ENCODE measurements at places on chromosomes 5 and 9.
A peak's percentile ranks its signal among the peaks of the same experiment; 100 is the strongest.

- no peak for DNase-seq
Observed at GRCh38 chr5:9045946-9046345, 499.9 kb downstream of the SEMA5A start.

- peak; percentile 19 for DNase-seq
Observed at GRCh38 chr5:100900142-100900795, 2.8 kb downstream of the ST8SIA4 start.

- no peak for DNase-seq
Observed at GRCh38 chr9:130126721-130127433, 45.3 kb upstream of the NCS1 start.

- DNase-seq = no peak
Observed at GRCh38 chr9:77753180-77753579, 105.1 kb upstream of the GNA14 start.

GRCh38 chr5:40401284-40402006, 278.3 kb upstream of the PTGER4 start:
- DNase-seq = no peak

DNA sequence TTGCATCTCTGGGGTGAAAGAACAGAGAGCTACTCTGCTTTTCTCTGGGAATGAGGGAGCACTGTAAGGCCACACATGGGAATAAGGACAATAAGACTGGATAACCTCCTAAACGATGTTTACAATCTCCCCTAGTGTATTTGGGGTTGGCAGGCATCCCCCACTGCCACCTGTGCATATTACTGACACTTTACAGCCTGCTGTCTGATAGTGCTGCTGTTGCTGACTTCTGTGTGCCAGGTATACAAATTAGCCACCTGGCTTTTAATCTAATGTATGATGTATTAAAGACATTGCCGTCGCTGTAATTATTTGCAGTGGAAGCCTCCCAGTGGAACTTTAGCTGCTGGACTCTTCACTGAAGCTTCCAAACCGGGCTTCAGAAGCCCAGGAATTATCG, 4.4 kb upstream of the SHISAL2B start:
- no peak for DNase-seq

DNA sequence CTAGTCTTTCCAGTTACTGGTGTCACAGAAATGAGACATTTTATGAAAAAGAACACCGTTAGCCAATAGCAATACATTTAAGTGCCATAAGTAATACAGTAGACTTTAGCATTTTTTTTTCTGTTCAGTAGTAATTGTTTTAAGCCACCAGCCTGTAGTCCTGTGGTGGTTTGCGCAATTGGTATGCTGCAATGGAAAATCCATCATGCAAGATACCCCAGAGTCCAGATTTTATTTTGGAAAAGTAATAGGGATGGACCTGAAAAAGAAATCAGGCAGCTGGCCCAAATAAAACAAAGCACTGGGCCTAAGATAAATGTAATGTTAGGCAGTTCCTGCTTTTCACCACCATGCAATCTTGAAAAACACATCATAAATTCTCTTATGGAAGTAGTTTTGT, 94.6 kb upstream of the RASGRF2 start:
- DNase-seq = peak; percentile 40

DNA sequence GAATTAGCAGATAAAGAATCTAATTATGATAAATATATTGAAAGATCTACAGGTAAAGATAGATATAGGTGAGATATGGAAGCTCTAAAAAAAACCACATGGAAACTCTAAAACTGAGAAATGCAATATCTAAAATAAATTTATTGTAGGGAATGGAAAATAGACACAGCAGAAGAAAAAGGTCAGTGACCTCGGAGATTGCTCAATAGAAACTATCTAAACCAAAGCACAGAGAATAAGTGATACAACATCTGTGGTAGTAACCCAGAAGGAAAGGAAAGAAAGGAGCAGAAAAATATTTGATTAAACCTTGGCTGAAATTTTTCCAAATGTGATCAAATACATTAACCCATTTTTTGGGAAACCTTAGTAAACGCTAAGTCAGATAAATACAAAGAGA, 43.1 kb upstream of the GLIPR2 start:
- no peak for DNase-seq

DNA sequence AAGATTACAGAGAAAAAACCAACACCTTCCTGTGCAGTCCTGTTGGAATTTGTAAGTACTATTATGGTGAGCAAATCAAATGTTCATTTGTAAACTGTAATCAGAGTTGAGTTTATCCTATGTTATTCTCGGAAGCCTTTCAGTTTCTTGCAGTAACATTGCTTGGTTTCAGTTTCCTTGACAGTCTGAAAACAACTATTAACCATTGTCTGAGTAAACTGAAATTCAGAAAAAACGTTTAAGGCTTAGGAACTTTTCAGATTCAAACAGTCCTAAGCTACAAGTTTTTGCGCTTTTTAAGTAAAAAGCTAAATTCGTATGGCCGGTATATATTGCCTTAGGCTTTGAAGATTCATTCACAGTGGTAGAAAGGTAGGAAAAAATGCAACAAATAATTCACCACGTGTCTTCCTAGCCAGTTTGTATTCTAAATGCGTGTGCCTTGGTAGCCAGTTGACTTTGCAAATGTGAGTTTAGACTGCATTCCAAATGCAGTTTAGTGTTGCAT, 2.5 kb downstream of the GPBP1 start:
- peak; percentile 89 for DNase-seq
